ENCODE measurements at places on chromosomes 2 and 18.

DNA sequence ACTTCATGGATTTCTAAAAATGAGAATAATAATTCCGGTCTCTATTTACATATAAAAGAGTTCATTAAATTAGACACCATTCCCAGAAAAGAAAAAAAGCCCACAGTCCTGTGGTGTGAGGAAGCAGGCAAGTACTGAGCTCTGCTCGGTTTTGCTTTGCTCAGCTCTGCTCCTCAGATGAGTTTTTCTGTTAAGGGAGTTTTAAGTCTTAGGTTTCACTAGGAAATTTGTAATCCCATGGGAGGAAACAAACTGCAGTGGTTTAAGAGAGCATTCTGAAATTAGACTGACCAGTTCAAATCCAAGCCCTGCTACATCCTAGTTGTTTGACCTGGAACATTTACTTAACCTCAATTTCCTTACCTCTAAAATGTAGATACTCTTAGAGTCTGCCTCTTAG, 338.6 kb upstream of the MMADHC start:
- DNase-seq, result no peak
- H3K4me3 ChIP-seq, result no peak overlapping the region
- no peaks in the 10 kb centered on the region for H3K36me3 ChIP-seq
- H3K4me1 ChIP-seq, result no peaks in the 10 kb centered on the region
- H3K27ac ChIP-seq, result no peak overlapping the region
- H3K27me3 ChIP-seq, result no peaks in the 10 kb centered on the region

- no peaks in the 10 kb centered on the region for H3K36me3 ChIP-seq
- no peak for DNase-seq
- H3K4me3 ChIP-seq, result no peak overlapping the region
- H3K27ac ChIP-seq, result no peak overlapping the region
- no peaks in the 10 kb centered on the region for H3K27me3 ChIP-seq
Measured at GRCh38 chr2:64477979-64478378, 24.0 kb downstream of the LGALSL start.

- H3K27ac ChIP-seq, result no peak overlapping the region
- no peak overlapping the region for H3K4me3 ChIP-seq
- peak; percentile 31 for DNase-seq
Measured at GRCh38 chr2:8380026-8380425, 301.8 kb upstream of the ID2 start.

- no peaks in the 10 kb centered on the region for H3K27me3 ChIP-seq
- no peaks in the 10 kb centered on the region for H3K4me1 ChIP-seq
- no peaks in the 10 kb centered on the region for H3K36me3 ChIP-seq
- no peak for DNase-seq
Measured at GRCh38 chr2:71558300-71559051, 105.1 kb downstream of the DYSF start.

- no peak overlapping the region for H3K4me3 ChIP-seq
- H3K27me3 ChIP-seq, result no peaks in the 10 kb centered on the region
- H3K27ac ChIP-seq, result no peak overlapping the region
- no peak for DNase-seq
Measured at GRCh38 chr18:44638811-44639210, 41.9 kb upstream of the SETBP1 start.

GRCh38 chr2:61456746-61457420, 14.0 kb downstream of the USP34 start:
- H3K4me1 ChIP-seq, result peaks cover 64% of the 10 kb centered on the region
- no peak for DNase-seq
- no peaks in the 10 kb centered on the region for H3K36me3 ChIP-seq
- no peak overlapping the region for H3K4me3 ChIP-seq

DNA sequence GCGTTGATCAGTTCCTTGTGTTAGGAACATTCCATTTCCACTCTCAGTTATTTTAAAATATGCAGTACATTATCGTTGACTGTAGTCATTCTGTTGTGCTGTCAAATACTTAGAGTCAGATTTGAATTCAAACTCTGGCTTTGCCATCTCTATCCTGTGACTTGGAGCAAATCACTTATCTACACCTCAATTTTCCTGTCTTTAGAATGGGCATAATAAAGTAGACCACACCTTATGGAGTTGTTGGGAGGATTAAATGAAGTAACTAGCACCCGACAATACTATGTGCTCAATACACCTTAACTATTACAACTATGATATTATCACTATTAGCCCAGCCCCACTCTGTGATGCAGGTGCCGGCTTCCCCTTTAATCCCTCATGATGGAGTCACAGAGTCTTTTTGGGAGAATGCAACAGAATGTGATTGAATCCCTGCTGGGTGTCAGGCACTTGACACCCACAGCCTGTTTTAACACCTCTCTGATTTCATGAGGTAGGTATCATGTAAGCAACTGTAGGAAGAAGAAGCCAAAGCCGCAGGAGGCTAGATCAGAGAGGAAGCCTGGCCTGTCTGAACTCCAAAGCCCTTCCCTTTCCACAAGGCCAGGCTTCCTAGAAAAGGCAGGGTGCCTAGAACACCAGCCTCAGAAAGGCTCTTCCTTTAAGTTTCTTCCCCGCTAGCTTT, 308.4 kb downstream of the NAPG start:
- H3K36me3 ChIP-seq, result no peaks in the 10 kb centered on the region
- H3K4me3 ChIP-seq, result no peak overlapping the region
- no peaks in the 10 kb centered on the region for H3K4me1 ChIP-seq
- no peaks in the 10 kb centered on the region for H3K27me3 ChIP-seq

DNA sequence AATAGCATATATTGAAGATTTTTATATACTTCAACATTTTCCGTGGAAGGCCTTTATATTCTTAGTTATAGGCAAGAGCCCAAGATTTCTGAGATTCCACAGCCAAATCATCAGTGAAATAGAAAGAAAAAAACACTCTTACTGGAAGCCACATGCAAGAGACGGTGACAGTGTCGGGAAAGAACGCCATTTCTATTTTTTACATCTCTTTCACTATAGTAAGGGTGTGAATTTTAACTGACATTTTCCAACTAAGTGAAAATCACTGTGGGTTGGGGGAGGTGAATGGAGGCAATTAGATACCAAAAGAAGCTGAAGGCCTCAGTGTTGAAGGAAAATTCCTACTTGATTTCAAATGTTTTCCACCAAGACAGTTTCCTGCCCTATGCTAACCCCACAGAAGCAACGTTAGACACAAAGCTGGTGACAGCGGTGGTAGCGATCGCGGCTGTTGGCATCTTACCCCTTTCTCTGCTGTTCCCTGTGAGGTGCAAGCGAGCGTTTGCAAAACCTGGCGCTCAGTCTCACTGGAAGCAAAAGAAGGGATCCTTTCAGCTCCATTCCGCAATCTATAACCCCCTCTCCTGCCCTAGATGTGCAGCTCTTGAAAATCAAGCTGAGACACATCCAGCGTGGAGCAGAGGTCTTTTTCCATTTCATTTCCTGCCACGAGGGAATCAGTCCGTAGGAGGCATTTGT, 20.0 kb downstream of the ID2 start:
- H3K36me3 ChIP-seq, result no peaks in the 10 kb centered on the region
- no peak for DNase-seq
- no peak overlapping the region for H3K27ac ChIP-seq
- H3K4me1 ChIP-seq, result no peaks in the 10 kb centered on the region

GRCh38 chr2:7612969-7613368, 695.8 kb downstream of the RNF144A start:
- no peaks in the 10 kb centered on the region for H3K27me3 ChIP-seq
- no peaks in the 10 kb centered on the region for H3K4me1 ChIP-seq
- H3K27ac ChIP-seq, result no peak overlapping the region
- DNase-seq, result no peak
- H3K36me3 ChIP-seq, result no peaks in the 10 kb centered on the region

GRCh38 chr2:109201465-109202327, 72.7 kb downstream of the SH3RF3 start:
- no peaks in the 10 kb centered on the region for H3K27me3 ChIP-seq
- DNase-seq, result peak; percentile 19
- H3K4me1 ChIP-seq, result peaks cover 3% of the 10 kb centered on the region
- H3K4me3 ChIP-seq, result no peak overlapping the region
- H3K36me3 ChIP-seq, result no peaks in the 10 kb centered on the region

DNA sequence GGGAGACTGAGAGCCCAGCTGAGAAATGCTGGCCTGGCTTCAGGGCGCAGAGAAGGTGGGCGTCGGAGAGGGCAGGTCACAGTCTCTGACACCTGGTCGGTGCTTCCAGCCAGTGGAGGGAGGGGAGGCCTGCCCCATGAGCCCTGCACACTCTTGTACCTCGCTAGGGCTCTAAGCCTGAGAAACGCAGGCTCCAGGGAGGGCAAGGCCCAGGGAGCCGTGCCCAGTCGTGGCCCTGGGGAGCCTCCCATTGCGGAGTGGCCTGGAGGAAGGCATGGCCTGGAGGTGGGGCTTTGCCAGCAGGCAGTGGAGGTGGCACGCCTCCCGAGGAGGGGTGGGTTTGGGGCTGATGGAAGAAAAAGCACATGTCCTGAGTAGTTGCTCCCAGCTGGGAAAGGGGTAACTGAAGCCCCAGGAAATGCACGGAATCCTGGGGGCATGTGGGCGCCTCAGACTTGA, 39.0 kb downstream of the MTERF4 start:
- H3K4me1 ChIP-seq, result no peaks in the 10 kb centered on the region
- no peaks in the 10 kb centered on the region for H3K27me3 ChIP-seq
- H3K36me3 ChIP-seq, result no peaks in the 10 kb centered on the region
- H3K27ac ChIP-seq, result no peak overlapping the region
- DNase-seq, result peak; percentile 33
- H3K4me3 ChIP-seq, result no peak overlapping the region

DNA sequence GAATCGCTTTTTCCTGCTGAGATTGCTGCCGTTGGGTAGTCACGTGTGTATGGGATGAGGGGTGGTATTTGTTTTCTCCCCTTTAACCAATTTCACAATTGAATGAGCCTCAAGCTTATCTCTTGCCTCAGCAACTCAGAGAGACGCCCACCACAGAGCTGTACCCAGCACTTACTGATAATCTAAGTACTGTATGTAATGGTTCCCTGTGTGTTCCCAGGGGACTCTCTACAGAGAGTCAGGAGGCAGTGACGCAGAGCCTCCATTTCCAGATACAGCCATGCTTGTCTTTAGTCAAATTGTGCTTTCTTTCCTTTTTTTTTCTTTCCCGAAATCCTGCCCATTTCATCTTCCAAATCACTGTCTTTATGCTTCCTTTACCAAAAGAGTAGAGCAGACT, 1102.1 kb upstream of the KLHL29 start:
- no peaks in the 10 kb centered on the region for H3K27me3 ChIP-seq
- H3K27ac ChIP-seq, result no peak overlapping the region
- H3K4me3 ChIP-seq, result no peak overlapping the region
- H3K4me1 ChIP-seq, result peaks cover 4% of the 10 kb centered on the region
- no peak for DNase-seq

DNA sequence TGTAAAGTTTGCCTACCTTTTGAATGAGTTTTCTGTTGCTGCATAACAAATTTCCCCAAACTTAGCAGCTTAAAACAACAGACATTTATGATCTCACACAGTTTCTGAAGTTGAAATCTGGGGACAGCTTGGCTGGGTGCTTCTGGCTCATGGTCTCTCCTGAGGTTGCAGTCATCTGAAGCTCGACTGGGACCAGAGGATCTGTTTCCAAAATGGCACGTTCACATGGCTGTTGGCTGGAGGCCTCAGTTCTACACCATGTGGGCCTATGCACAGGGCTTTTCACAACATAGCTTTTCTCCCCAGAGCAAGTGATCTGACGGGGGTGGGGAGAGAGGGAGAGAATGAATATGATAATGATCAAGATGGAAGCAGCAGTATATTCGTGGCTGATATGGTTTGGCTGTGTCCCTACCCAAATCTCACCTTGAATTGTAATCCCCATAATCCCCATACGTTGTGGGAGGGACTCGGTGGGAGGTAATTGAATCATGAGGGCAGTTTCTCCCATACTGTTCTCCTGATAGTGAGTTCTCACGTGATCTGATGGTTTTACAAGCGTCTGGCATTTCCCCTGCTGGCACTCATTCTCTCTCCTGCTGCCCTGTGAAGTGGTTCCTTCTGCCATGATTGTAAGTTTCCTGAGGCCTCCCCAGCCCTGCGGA, 3.5 kb downstream of the RALB start:
- H3K27ac ChIP-seq, result no peak overlapping the region
- H3K4me1 ChIP-seq, result peaks cover 20% of the 10 kb centered on the region
- no peaks in the 10 kb centered on the region for H3K27me3 ChIP-seq
- DNase-seq, result no peak
- no peaks in the 10 kb centered on the region for H3K36me3 ChIP-seq

DNA sequence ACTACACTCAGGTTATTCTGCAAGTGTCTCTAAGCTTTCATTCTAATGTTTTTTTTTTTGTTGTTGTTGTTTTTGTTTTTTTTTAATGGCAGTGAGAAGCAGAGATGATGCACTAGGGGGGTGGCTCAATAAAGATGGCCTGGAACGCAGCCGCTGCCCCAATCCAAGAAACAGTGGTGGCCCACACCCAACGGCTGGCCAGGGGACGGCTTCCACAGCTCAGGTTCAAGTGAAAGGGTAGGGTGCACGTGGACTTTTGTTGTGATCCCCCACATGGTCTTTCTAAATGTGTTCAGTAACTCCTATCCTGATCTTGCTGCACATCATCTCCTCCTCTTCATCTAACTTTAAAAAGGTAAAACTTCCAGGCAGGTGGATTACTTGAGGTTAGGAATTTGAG, 190.1 kb downstream of the NDUFA10 start:
- no peaks in the 10 kb centered on the region for H3K36me3 ChIP-seq
- H3K4me3 ChIP-seq, result no peak overlapping the region
- H3K4me1 ChIP-seq, result no peaks in the 10 kb centered on the region
- no peak overlapping the region for H3K27ac ChIP-seq
- DNase-seq, result no peak

GRCh38 chr2:76556018-76556417, 845.3 kb upstream of the GCFC2 start:
- no peaks in the 10 kb centered on the region for H3K36me3 ChIP-seq
- no peaks in the 10 kb centered on the region for H3K4me1 ChIP-seq
- DNase-seq, result no peak

DNA sequence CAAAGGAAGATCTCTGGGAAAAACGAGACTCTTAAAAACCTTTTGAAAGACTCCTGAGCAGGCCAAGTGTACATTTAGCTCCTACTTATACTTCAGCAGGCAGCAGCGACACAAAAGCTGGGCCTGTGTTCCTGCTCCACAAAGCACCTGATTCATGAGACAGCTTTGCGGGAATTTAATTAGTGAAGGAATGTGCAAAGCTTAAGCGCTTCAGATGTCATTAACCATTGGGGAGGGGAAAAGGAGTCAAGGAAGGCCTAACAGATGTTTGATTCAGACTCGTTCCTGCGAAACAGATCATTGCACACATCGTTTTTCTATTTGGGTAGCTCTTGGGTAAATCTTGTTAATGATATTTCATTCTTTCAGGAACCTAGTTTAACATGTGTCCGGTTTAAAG, 125.9 kb downstream of the MAIP1 start:
- no peaks in the 10 kb centered on the region for H3K27me3 ChIP-seq
- no peak overlapping the region for H3K4me3 ChIP-seq
- H3K36me3 ChIP-seq, result no peaks in the 10 kb centered on the region

DNA sequence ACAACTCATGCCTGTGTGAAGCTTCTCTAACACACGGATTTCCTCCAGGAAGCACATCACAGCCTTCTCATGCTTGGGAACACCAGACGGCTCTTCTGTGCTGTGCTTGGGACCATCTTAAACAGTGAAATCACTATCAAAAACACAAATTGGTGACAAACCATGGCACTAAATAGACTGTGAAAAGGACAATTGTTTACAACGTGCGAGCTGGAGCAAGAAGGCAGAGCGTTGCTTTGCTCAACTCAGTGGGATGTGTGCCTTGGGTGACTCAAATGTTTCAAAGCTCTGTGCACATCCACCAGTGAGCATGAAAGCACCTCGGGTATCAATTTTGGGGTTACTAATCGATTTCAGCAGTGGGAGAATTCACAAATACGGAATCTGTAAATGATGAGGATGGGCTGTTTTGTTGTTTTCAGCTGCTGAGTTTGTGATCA, 182.4 kb upstream of the ARL4C start:
- no peaks in the 10 kb centered on the region for H3K36me3 ChIP-seq
- peaks cover 21% of the 10 kb centered on the region for H3K4me1 ChIP-seq
- H3K4me3 ChIP-seq, result no peak overlapping the region
- H3K27ac ChIP-seq, result no peak overlapping the region

All from adrenal gland (tissue), 19 donors.